Spinal cord (tissue), 10 donors: ENCODE measurements at places on chromosomes 12 and 14. TPM values are rescaled to one million over a fixed set of nuclear protein-coding genes. Genes with fewer than 3 reads are reported as not detected.

Gene RTL1
- polyA plus RNA-seq = 2.2 TPM

Gene RPGRIP1
- 1.3 TPM for polyA plus RNA-seq

Gene DPF3
- polyA plus RNA-seq = 14.5 TPM

Gene SNRNP35
- polyA plus RNA-seq = 46.4 TPM

Gene HOTAIR
- polyA plus RNA-seq = not detected

DNA sequence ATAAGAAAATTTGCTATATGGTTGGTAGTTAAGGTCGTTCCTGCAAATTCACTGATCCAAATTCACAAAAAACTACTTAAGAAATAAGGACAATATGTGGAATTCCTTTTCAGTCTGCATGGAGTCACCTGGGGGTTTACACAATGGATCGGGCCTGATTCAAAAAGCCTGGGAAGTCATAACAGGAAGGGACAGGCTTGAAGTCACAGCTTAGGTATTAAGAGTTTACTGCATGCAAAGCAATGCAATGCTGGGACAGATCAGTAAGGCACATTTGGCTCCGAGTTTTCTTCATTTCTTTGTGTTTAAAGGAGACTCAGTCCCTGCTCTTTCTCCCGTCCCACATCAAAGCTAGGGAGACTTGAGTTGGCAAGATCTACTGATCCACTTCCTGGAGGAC, 153.3 kb downstream of the NTF3 start:
- DNase-seq = no peak

- peak; percentile 65 for DNase-seq
Observed at GRCh38 chr12:94616203-94616729, 34.1 kb downstream of the TMCC3 start.

DNA sequence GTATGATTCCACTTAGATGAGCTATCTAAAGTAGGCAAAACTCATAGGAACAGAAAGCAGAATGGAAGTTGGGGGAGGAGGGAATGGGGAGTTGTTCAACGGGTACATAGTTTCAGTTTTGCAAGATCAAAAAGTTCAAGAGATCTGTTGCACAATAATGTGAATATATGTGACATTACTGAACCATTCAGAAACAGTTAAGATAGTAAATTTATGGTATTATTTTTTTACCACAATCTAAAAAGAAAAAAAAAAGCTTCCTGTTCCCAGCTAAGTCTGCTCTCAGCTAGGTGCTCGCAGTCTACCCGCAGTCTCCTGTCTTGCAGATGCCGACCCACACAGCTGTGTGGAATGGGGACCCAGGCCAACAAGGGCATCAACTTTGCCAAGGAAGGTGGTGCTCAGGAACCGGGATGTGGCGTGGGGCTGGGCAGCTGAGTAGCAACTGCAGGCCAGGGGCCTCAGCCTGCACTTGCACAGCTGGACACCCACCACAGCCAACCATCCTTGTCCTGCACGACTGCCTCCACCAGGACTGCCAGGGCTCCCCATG, 15.3 kb upstream of the ANO6 start:
- no peak for DNase-seq

DNA sequence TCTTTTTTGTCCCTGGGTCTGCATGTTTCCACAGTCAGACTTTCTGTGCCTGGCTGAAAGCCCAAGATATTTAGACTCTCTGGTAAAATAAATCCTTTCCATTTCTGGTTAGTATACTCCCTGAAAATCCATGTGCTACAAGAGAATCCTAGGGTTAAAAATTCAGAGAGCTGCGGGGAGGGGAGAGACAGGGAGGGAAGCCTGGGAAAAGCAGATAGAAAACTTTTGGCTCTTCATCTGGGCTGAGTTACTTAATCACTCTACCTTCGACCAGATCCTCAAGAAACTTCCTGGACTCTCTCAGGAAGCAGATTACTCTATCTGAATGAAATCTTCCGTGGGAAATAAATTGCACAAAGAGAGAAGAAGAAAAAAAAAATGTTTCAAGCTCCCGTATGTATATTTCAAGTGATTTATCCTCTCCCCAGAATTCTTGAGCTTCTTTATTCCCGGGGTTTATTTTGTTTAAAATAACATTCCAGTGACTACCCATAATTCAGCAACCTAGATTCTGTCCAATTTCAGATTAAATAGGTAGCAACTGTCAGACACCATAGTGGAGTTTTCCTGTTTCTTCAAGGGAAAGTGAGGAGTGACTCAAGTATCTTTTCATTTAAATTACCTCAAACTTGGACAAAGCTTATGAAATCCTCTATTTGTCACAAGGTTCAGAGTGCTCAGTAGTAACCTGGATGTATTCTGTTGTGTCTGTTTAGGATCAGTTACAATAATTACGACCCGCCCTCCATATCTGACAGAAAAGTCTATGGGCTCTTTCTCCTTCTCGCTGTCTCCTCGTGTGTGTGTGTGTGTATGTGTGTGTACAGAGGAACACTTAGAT, 163.7 kb downstream of the MYRFL start:
- DNase-seq = peak; percentile 12

- DNase-seq = no peak
Observed at GRCh38 chr12:7628381-7628961, 37.2 kb downstream of the APOBEC1 start.
